ENCODE measurements at places on chromosomes 12 and 14.

GRCh38 chr12:102691773-102692555, 211.6 kb upstream of the IGF1 start:
- DNase-seq, result no peak

- DNase-seq, result no peak
Observed at GRCh38 chr12:95202691-95203486, 14.4 kb downstream of the FGD6 start.

DNA sequence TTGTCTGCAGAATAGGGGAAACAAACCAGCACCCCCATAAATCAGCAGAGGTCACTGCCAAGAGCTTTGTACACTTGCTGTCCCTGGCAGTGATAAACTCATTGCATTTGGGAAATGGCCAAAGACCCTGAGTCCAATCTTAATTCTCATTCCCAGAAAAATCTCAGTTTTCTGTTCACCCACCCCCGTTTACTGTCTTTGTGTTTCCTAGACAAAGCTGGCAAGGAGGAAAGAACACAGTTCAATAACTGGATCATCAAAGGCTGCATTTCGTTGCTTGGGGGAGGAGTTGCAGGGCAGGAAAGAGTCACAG, 365.1 kb downstream of the DPF3 start:
- no peak for DNase-seq

DNA sequence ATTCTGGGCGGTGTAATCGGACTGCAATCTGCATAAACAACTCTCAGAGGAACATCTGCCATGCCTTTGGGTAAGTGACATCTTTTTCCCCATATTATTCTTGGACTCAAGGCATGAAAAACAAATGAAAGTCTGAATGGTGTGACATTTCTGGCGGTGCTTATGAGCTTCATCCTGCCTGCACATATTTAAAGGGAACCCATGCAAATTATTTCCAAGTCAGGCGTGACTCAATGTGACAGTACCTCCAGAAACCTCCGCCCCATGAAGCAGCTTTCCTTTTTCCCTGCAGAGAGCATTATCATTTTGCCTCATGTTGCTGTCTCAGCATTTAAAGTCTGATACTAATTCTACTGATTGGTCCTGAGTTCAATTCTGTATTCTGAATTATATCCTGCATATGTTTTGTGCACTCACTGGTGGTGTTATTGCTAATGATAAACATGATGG, 585.4 kb downstream of the SNAPC1 start:
- DNase-seq, result no peak

DNA sequence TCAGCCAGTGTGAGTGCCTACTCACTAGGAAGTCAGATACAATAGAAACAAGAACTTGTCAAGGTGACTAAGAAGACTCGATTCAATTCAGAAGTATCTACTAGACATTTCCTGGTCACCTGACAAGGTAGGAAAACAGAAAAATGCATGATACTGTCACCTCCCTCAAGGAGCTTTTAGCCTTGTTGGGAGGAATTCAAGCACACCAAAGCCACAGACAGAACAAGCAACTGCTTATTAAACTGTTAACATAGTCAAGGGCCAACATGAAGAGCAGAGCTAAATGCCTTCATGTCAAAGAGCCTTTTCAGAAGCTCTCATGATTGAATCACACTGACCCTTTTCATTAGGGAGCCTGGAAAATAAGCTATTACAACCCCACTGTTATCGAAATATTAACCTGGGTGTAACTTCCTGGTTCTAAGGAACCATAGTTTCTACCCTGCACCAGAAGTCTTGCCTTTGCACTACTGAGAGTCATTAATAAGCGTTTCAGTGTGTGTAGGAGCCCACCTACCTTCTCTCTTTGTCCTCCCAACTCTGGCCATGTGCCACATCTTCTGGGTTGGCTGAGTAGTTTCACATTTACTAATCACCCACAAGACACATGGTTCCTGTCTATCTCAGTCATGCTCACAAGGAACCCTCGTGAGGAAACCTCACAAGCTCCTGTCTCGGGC, 31.0 kb upstream of the LGALS3 start:
- no peak for DNase-seq

- DNase-seq, result no peak
Observed at GRCh38 chr12:132257206-132257954, 72.0 kb downstream of the GALNT9 start.

- no peak for DNase-seq
Observed at GRCh38 chr14:63543826-63544406, 739 bp upstream of the PPP2R5E start.

- DNase-seq, result no peak
Observed at GRCh38 chr14:104496095-104496494, 83.5 kb upstream of the C14orf180 start.

- DNase-seq, result no peak
Observed at GRCh38 chr12:101650346-101651117, 46.9 kb upstream of the CHPT1 start.

DNA sequence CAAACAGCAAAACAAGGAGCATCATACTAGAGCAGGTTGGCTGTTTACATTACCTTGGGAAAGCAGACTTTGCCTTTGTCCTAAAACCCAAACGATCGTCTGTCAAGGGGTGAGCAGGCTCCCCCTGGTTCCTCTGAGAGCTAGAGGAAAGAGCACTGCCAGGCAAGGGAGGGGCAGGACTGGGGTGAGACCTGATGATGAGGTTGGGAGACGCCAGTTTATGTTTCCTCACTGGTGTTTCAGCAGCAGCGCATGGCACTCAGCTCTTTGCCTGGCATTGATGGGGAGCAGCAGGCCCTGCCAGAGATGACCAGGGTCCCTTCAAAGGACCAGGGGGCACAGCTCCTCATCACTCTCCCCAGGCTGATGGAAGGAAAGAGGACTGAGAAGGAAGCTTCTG, 7.9 kb upstream of the KRT2 start:
- no peak for DNase-seq

DNA sequence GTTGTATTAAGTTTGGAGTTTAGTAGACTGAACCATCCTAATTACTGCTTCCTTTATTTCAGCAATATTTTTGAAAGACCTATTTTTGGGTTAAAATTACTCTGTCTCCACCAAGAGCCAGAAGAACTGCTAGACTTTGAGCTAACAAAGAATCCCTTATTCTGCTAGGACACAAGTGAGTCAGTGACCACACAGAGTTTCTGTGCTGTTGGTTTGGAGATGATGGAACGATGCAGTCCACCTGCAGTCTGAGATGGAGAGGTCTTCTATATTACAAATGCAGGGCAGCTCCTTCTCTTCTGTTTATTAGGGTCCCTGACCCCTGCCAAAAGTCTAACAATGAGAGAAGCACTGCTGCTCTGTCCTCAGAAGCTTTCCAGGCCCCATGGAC, 6.7 kb upstream of the STXBP6 start:
- DNase-seq, result no peak

DNA sequence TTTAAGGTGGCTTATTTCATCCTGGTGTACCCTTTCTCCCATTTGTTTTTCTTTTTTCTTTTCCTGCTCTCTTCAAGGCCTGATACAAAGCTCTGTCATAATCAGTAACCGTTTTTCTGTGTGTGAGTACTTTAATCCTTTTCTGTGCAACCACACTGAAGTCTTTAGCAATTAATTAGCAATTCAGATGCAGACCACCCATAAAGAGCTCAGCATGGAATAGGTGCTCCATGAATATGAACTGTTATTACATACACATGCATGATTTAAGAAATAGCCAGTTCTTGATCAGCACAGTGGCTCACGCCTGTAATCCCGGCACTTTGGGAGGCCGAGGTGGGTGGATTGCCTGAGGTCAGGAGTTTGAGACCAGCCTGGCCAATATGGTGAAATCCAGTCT, 1386.6 kb downstream of the AACS start:
- DNase-seq, result no peak

GRCh38 chr12:6224550-6224949, 24.4 kb downstream of the CD9 start:
- DNase-seq, result no peak

DNA sequence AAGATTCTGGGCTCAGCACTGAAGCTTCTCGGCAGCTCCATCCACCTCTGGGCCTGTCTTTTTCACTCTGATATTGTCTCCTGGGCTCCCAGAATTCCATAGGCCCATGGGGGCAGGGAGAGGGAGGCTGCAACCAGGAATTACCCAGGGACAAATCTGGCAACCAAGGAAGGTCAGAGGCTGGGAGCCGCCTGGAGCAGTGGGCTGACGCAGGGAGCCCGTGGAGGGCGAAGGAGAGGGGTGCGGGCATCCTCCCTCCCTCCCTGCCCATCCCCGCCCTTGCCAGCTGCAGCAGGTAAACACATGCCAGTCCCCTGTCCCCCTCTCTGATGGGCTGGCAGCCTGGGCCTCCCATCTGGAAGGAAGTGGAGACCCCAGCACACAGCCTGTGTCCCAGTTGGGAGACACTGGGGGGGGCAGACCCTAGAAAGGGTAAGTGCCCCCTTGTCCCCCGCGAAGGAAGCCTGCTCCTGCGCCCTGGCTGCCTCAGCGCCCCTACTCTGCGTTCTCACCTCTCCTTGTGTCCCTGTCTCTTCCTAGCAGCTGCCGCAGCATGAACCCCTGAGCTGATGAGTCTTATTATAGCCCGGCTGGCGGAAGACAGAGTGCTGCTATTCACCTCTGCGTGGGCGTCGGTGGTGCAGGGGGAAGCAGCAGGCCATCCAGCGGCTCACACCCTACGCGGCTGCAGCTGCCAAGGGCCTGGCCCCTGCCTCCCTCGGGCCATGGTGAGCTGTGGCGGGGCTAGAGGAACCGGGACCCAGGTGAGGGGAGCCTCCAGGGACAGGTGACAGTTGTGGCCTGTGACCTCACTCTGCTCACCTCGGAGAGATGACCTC, 6.7 kb downstream of the LRTM2 start:
- no peak for DNase-seq

DNA sequence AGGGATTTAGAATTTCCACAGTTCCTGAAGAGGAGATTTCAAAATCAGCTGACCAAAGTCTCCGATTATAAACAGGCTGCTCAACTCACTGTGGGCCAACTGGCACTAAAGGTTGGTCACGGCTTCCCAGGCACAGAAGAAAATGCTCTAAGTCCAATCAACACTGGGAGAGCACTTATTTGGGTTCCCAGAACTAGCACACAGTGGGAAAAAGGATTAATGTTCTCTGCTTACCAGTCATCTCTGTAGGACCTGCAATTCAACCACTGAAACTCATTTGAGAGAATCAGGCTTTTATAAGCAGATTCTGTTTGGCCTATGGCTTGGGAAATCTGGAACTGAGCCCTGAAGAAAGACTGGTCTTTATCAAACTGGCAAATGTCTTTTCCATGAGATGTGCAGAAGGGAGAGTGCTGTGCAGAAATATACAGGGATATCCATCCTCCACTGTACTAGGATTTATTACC, 49.4 kb downstream of the ABCC9 start:
- no peak for DNase-seq

DNA sequence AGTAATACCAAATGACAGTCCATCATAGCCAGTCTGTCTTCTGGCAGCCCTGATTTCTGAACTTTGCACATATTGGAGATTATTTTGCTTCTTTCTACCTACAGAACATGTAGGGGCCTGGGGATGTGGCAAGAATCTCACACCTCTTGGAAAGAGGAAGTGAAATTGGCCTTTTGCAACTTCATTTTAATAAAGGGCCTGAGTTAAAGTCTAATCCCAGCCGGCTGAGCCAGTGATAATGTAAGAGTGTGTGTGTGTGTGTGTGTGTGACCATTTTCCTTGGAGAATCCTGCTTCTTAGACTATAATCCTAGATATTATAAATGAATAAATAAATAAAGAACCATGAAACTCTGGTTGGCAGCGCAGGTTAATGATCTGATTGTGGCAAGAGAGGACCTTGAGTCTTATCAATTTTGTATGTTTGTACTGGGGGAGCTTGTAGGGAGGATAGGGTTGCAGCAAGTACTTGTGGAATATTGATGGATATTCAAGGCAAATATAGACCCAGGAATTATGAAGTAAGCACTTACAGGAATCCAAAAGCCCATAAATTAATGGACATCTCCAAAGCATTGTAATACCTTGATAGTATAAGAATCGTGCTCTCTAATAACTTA, 233.2 kb upstream of the AMIGO2 start:
- DNase-seq, result no peak

GRCh38 chr14:56400109-56400825, 179.3 kb upstream of the TMEM260 start:
- no peak for DNase-seq

- DNase-seq, result no peak
Observed at GRCh38 chr12:79115743-79116142, 251.2 kb downstream of the SYT1 start.

DNA sequence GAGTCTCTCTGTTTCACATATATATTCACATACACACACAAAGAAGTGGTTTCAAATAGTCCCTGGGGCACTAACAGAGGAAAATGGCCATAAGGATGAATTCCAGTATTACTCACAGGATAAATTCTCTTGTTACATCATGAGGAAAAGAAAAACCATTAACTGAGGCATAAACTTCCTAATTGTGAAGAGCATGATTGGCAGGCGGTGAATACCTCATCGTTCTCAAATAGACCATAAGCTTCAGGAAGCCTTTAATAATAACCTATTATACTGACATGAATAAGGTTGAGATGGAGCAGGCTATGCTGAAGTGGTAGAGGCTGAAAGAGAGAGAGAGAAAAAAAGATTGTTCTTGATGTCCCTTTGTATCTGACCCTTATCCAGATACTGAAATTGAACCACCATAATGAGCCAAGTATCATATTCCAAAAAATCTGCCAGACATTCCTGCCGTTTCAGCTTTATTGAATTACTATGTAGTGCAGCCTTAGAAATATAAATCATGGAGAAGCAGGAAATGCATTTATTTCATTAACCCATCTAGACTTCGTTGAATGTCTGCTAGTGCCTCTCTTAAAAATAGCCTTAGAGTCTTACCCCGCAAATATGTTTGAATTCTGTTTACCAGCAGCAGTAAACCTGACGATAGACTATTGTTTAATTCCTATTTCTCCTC, 86.8 kb downstream of the NUAK1 start:
- DNase-seq, result no peak

DNA sequence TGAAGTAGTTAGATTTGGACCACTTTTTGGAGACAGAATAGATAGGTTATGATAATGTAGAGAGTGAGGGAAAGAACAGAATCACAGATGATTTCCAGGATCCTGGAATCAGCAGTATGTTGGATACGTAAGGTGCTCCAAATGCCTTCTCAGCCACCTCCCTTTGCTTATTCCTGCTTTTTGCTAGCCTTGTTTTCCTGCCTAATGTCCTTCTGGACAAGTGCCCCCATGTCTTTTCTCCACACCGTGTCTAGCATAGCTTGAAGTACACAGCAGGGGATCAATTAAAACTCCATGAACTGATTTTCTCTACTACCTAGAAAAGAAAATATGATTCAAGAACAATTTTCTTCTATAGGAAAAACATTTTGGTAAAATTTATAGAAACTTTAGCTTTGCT, 144.0 kb downstream of the SYT1 start:
- no peak for DNase-seq

DNA sequence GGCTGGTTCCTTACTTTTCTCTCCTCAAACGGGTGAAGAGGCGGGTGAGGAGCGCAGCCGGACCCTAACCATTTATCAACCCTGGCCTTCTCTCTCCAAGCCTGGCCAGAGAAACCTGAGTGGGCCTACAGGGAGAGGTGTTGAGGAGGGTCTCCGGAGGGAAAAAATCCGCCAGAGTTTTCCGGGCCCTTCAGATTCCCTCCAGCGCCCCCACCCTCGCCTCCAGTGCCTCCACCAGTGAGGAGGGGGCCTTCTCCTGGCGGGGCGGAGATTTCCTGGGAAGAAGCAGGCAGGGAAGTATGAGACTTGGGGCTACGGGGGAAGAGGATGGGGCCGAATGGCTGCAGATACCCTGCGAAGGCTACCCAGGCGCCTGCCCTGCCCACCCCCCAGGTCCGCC, 1.4 kb upstream of the HOXC5 start:
- no peak for DNase-seq

Measured in cardiac septum (tissue), 1 donor.